Regular cardiac myocyte (primary cell): ENCODE measurements at places on chromosomes 6 and 20. TPM values are rescaled to one million over a fixed set of nuclear protein-coding genes. Genes with fewer than 3 reads are reported as not detected.

ACTR5 gene
- total RNA-seq = 5.9 and 7.5 TPM in 2 replicates

PGC gene
- total RNA-seq = not detected in 2 replicates

C6orf15 gene
- not detected in 2 replicates for total RNA-seq

VGLL2 gene
- not detected in 2 replicates for total RNA-seq

ISM1 gene
- total RNA-seq = not detected in 2 replicates

COL21A1 gene
- total RNA-seq = 0.38 and 1.7 TPM in 2 replicates

RSPH3 gene
- 4.0 and 5.4 TPM in 2 replicates for total RNA-seq

MEP1A gene
- total RNA-seq = not detected in 2 replicates

RAB32 gene
- 132 and 164 TPM in 2 replicates for total RNA-seq

CUTA gene
- total RNA-seq = 87.4 and 143 TPM in 2 replicates

OR12D3 gene
- total RNA-seq = not detected in 2 replicates

ULBP1 gene
- total RNA-seq = under 0.01 TPM in 2 replicates

RIPOR2 gene
- total RNA-seq = 0.19 and 1.1 TPM in 2 replicates

TRAPPC3L gene
- total RNA-seq = under 0.01 and 0.19 TPM in 2 replicates

SPEF1 gene
- under 0.01 and 0.19 TPM in 2 replicates for total RNA-seq

CLPSL1 gene
- total RNA-seq = not detected in 2 replicates

HLA-DRB1 gene
- total RNA-seq = 0.58 and 3.7 TPM in 2 replicates

GRIK2 gene
- 0.38 and 1.1 TPM in 2 replicates for total RNA-seq

IL17F gene
- not detected in 2 replicates for total RNA-seq

NT5E gene
- 306 and 439 TPM in 2 replicates for total RNA-seq
